Karpas-422 (cell line): ENCODE measurements at places on chromosomes 6 and 20. TPM values are rescaled to one million over a fixed set of nuclear protein-coding genes. Genes with fewer than 3 reads are reported as not detected.
A peak's percentile ranks its signal among the peaks of the same experiment; 100 is the strongest.

POM121L2 gene
- total RNA-seq: not detected in 2 replicates

NECAB3 gene
- 38.2 and 89.2 TPM in 2 replicates for total RNA-seq

TRIM31 gene
- not detected in 2 replicates for total RNA-seq

LY6G5C gene
- 0.51 TPM in 1 of 2 replicates, not detected in the other for total RNA-seq

RREB1 gene
- 3.2 and 5.0 TPM in 2 replicates for total RNA-seq

- DNase-seq: no peak
Measured at GRCh38 chr20:51894619-51895018, 92.3 kb upstream of the SALL4 start.

- DNase-seq: no peak
Measured at GRCh38 chr20:19757487-19758132, 448 bp upstream of the RIN2 start.

GRCh38 chr6:166266336-166266735, 41.9 kb downstream of the PRR18 start:
- no peak for DNase-seq

DNA sequence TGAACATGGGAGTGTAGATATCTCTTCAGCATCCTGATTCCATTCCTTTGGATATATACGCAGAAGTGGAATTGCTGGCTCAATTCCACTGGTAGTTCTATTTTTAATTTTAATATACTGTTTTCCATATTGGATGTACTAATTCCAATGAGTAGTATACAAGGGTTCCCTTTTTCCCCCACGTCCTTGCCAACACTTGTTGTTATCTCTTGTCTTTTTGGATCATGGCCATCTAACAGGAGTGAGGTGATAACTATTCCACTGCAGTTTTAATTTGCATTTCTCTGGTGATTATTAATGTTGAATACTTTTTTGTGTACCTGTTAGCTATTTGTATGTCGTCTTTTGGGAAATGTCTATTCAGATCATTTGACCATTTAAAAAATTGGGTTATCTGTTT, 91.5 kb downstream of the ZFAND3 start:
- no peak for DNase-seq

DNA sequence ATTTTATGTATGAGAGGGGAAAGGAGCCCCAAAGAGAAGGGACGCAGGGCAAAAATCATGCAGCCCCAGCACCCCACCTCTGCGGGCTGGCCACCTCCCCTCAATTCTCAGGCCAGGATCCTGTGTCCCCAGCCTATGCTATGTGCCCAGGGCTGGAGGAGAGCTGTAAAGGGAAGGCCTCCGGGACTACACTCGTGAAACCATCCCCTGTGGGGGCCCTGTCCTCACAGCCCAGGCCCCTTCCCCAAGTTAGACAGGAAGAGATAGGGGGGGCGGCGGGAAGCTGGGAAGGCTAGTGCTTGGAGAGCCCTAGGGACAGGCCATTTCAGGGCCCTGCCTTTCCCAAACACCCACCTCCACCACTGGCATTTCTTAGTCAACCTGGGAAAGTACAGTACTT, 1.4 kb upstream of the COL11A2 start:
- DNase-seq: no peak

DNA sequence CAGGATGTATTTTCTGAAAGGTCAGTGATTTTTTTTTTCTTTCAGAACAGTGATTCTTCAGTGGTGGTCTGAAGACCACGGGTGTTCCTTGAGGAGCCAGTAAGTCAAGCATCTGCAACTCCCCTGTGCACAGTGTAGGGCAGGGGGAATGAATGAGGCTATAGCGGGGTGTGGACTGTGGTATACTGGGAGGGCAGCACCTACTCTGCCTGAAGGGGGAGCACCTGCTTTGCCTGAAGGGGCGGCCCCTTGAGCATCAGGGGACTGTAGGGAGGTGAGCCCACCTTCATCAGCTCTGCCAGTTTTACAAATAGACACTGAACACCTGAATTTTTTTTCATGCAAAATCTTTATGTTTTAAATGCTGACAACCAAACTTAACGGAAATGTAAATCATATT, 77.5 kb upstream of the RIPOR2 start:
- peak; percentile 83 for DNase-seq

DNA sequence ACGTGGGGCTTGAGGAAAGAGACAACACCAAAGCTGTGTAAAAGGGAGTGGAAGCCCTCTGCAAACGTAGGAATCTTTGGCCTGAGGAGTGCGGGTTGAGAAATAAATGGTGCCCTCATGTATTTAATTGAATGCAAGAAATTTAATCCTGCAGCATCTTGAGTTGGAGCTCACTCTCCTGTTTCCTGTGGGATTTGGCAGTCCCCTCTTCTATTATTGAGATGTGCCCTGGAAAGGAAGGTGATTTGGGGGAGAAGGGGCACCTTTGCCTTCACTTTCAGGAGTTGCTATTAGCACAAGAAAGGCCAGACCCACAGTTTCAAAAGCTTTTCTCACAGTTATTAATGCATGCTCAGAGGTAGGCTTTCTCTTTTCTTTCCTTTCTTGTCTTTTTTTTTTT, 201.4 kb upstream of the HDDC2 start:
- DNase-seq: no peak

DNA sequence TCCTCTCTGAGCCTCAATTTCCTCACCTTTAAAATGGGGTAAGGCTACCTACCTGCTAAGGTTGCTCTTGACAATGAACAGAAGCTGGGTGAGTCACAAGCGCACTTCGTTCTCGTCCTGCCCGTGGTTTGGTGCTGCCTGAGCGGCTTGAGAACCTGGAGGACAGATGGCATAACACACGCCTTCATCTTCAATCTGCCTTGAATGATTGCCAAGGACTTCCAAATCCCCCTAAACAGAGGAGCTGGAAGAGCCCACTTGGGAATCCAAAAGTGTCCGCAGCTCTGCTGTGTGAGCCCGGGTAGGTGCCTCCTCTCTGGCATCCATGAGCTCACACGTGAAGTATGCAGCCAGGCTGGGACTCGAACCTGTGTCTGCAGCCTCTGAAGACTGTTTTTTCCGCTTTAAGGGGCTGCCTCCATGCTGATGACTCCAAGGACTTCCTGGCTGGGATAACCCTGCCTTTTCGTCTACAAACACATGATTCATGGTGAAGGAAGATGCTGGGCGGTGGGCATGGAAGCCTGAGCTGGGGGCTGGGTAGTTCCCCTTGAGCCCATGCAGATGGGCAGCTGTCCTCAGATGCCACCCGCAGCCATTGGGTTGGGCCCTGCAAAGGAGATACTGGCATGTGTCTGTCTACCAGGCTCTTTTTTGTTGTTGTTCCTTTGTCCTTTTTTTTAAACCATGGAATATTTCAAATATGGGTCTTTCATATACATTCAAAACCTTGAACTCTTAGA, 25.3 kb upstream of the CSNK2A1 start:
- no peak for DNase-seq

GRCh38 chr6:80938131-80938530, 814.4 kb downstream of the TENT5A start:
- no peak for DNase-seq

DNA sequence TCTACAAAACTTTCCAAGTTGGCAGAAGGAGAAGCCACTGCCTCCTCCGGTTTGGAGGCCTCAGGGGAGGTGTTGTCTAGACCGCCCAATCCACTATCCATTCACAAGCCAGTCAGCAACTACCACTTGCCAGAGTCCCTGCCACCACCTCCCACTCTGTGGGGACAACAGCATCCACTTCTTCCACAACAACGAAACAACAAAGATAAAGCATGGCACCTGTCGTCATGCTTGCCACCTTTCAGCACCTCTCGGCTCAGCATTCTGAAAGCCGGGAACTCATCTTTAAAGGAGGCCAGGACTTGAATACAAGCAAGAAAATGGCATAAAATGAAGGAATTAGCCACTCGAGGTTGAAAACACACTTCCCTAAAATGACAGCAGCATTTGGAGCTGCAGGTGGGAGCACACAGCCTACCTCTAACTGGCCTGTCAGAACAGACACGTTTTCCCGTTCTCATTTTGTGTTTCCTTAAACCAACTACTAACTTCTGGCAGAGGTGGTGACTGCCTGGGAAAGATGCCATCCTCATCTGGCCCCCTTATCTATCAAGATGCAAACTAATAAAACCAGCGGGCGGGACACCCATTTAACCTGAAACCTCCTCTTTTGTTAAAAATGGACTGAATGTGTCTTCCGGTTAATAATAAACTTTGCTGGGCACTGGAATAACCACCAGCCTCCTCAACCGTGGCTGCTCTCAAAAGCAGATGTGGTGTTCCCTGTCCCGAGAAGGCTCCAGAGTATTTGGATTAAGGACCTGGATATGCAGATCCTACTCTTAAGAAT, 21.7 kb downstream of the YTHDF1 start:
- DNase-seq: no peak
